ENCODE measurements at places on chromosomes 13 and 19. TPM values are rescaled to one million over a fixed set of nuclear protein-coding genes. Genes with fewer than 3 reads are reported as not detected.

Gene SULT2A1
- 0.90 TPM for total RNA-seq

Gene FOXA3
- not detected for total RNA-seq

Gene GNA15
- 6.2 TPM for total RNA-seq

Gene SYCN
- total RNA-seq, result not detected

Gene SHC2
- 10.8 TPM for total RNA-seq

Gene CEACAM8
- total RNA-seq, result 0.11 TPM

Measured in urinary bladder (tissue), 4 donors.